ENCODE measurements at places on chromosomes 11 and 22.

DNA sequence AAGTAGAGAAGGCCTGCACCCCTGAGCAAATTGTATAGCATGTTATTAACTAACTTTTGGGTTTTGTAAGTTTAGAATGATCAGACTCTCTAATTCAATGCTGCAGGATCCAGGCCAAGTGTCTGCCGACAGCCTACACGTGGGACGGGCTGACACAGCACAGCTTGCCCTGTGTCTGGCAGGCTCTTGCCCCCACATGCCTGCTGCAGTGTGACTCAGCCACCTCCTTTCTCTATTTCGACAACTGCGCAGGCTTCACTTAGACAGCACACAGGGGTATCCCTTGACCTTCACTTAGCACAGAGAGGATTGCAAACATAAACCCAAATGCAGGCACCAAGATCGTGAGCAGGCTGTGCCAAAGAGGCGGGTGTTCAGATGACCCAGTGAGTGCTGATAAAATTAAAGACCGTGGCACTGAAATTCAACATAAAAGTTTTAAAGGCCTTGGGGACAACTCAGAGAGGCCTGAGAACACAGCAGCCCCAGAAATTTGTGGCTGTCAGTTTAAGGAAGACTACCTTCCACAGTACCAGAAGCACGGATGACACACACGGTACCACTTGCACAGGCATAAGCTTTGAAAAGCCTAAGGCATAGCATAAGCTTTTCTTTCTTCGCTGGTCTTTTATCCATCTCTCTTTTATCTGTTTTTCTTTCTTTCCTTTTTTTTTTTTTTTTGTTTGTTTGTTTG, 37.8 kb downstream of the SCN3B start:
- DNase-seq: peak; percentile 79

DNA sequence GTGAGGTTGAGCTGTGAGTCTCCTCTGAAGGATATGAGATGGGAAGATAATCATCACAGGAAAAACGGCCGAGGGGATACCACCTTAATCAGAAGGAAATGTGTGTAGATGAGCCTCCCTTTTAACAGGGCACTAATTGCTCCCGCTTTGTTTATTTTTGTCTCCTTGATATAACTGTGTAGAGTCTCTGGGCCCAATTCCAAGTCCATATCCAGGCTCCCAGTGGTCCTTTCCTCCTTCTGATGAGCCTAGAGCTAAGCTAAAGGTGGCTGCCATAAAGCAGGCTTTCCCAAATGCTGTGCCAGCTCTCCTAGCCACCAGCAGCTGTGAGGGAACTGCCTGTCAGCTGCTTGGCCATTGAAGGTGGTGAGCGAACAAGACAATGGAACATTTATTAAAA, 17.1 kb upstream of the CCDC90B start:
- no peak for DNase-seq

DNA sequence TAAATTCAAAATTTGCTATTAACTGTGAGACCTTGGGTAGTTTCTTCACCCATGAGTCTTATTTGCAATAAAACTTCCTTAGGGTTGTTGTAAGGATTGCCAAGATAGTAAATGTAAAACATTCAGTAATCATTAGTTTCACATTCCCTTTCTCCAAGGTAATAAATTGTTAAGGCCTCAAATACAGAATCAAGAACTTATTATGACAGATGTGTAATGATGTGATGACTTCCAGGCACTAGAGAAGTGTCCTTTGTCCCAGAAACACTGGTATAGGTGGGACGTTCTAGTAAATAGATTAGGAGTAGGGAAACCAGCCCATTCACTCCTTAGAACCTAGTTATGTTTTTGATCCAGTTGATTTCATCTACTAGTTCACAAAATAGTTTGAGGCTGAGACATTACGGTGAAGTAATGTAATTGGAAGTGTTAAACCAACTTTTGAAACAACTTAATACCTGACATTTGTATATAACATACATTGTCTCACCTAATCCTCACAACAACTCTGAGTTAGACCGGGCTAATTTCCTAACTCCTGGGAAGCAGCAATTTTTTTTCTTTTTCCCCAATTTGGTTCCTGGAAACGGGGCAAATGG, 25.5 kb downstream of the CTNND1 start:
- DNase-seq: no peak

GRCh38 chr11:130042093-130042591, 27.6 kb upstream of the APLP2 start:
- DNase-seq: peak; percentile 4

- DNase-seq: no peak
These were observed 599.2 kb downstream of the SOX6 start for GRCh38 chr11:15757048-15757698.

DNA sequence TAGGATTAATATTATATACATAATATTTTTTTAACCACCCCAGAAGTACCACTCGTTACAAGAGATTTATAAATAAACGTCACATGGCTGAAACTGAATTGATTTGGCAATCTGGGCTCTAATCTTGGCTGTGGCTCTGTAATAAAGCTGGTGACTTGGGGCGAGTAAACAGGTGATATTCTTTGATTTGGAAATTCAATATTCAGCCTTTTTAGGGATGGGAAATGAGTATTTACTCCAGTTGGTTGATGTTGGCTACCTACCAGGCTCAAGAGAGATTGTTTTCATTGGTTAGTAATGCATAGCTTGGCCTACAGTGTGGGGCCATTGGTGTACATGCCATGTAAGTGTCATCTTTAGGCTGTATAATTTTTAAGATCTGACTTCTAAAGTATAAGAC, 117.7 kb upstream of the SORL1-AS1 start:
- DNase-seq: no peak

DNA sequence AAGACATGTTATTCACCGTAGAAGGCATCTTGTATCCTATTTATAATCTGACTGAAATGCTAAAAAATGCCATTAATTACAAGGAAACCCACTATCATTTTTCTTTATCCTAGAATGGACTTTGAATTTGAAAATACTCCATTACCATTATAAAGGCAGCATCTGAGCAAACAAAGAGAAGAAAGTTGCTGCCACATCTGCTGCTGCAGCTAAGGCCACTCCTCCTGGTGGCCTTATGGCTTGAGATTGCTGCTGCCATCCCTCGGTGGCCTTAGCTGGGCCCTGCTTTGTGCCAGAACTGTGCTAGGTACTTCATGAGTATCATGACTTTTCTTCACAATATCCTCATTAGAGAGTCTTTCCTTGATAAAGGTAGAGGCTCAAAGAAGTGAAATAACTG, 1210.1 kb upstream of the TENM4 start:
- DNase-seq: no peak

- no peak for DNase-seq
These were observed 60.8 kb downstream of the FBLN1 start for GRCh38 chr22:45563362-45564040.

- DNase-seq: no peak
These were observed 27.4 kb upstream of the HMGXB4 start for GRCh38 chr22:35229865-35230264.

Measured in heart right ventricle (tissue), 16 donors.